Karpas-422 (cell line): ENCODE measurements at places on chromosomes 2 and 18.

DNA sequence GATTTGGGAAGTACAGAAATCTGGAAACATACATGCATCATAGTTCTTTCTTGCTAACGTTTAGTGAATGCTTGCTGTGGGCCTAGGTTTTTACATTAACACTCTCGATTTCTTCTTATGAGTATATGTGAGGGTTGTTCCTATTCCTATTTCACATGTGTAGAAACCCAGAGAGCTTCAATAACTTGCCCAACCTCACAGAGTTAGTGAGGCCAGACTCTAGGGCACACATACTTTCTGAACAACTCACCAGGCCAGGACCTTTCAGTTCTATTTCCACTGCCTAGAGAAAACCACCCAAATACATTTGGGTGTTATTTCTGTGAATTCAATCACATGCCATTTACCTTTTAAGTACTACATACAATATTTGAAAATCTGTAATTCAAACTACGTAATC is 8.2 kb upstream of the KCTD1 start:
- no peak for DNase-seq

DNA sequence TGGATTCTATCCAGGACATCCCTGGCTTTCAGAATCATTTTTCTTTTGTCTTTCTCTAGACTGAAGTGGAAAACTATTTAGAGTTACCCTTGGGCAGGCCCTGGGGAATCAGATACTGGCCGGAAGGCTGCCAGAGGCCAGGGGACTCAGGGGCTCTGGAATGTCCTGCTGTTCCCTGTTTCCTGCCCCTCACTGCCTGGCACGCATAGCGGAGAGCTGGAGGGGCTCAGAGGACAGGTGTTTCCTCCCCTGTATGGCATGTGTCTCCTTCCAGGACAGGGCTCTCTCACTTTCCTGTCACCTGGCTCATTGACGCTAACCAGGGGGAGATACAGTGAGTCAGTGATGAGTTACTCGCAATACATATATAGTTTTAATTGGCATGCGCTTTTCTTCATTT is 38.8 kb downstream of the DYSF start:
- DNase-seq, result no peak

GRCh38 chr2:21820271-21820670 is 696.5 kb downstream of the TDRD15 start:
- DNase-seq, result no peak

- DNase-seq, result no peak
Observed at GRCh38 chr2:147348931-147349555, 495.8 kb upstream of the ACVR2A start.

DNA sequence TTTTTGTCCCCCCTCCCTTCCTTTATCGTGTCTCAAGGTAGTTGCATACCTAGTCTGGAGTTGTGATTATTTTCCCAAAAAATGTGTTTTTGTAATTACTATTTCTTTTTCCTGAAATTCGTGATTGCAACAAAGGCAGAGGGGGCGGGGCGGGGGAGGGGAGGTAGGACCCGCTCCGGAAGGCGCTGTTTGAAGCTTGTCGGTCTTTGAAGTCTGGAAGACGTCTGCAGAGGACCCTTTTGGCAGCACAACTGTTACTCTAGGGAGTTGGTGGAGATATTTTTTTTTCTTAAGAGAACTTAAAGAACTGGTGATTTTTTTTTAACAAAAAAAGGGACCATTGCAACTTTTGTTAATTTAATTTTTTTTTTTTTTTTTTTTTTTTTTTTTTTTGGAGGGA is 2.1 kb downstream of the SOX11 start:
- DNase-seq, result no peak

DNA sequence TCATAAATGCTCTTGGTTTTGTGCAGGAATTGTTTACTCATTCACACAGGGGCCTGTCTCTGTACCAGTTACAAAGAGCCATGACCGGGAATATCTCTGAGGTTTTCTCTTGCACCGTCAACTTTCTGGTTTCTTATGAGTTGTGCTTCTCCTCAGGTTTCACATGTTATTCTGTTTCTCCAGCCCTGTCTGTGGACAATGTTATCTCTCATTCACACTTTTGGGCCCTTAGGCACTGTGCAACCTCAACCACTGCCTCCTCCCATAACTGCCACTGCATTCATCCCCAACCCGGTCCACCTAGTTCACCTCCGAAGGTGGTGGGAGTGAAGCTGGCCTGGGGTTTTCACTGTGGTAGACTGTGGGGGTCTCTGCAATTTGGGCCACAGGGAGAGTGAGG is 22.5 kb upstream of the NEDD4L start:
- DNase-seq, result no peak

DNA sequence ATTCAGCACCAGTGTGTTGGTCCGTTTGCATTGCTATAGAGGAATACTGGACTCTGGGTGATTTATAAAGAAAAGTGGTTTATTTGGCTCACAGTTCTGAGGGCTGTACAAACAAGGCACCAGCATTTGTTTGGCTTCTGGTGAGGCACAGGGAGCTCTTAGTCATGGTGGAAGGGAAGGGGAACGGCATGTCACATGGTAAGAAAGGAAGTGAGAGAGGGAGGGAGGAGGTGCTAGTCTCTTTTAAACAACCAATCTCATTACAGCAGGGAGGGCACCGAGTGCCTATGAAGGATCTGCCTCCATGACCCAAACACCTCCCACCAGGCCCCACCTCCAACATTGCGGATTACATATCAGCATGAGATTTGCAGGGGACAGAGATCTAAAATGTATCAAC is 143.9 kb upstream of the DLX2 start:
- DNase-seq, result peak; percentile 46

DNA sequence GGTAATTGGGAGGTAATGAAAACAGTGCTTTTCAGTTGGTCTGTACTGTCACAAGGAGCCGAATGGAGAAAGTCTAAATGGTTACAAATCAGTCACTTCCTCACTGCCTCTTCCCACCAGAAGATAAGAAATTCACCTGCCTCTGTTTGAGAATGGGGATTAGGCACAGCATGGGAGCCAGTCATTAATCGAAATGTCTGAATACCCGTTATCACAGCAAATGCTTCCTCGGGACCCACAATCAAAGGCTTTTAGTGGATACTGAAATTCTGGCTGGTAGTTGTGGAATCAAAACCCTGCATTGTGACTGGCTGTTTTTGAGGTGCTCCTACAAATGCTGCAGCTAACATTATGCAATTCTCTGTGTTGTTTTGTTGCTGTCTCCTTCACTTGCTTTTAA is 461.0 kb upstream of the MEX3C start:
- no peak for DNase-seq

GRCh38 chr2:165032559-165032958 is 77.2 kb upstream of the SLC38A11 start:
- no peak for DNase-seq

DNA sequence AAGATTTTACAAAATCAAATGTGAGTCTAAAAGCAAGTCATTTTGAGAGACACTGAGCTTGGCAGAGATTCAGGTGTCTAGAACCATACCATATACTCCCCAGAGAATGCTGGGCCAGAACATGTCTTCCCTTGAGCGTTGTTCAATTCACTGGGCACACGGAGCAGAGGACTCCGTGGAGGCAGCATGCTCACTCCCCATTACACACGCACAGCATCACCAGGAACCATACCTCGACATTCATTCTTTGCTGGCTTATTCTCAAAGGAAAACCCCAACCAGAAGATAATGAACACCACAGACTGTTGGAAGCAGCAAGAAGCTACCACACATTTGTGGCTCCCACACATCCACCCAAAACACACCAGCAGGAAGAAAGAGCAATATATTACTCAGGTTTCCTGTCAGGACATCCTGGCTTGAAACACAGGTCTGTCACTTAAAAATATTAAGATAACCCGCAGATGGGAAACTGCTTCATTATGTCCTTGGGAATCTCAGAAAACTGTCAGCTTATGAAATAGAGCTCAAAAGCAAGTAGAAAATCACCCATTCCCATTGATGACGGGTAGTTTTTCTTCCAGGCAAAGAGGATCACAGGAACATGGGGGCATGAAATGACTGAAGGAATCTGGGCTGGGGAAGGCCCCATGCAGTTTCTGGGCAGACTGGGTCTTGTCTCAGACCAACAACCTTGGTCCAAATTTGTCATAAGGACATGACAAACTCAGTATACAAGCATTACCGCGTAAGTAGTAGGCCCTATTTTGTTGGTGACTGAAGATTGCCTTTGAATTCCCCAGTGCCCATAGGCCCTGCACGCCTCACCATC is 46.4 kb downstream of the PCBP1 start:
- DNase-seq, result peak; percentile 79

- DNase-seq, result no peak
Observed at GRCh38 chr2:159658881-159659873, 42.8 kb upstream of the BAZ2B start.

DNA sequence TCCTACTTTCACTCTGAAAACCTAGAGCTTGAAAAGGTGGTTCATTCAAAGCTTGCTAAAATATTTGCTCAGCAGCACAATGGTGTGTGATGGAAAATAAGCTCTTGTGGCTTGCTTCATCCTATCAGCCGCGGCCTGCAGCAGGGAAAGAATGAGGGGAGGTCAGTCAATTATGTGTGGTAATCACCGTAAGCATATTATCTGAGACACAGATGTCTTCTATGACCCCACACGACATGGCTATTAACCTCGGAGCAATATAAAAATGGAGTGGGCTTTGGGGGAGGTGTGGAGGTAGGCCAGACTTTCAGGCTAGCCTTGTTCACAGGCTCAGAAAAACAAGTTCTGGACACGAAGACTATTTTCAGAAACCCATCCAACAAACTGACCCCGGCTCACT is 98.4 kb upstream of the SIX3 start:
- no peak for DNase-seq

- peak; percentile 63 for DNase-seq
Observed at GRCh38 chr18:6044773-6045172, 149.5 kb upstream of the TMEM200C start.

- DNase-seq, result no peak
Observed at GRCh38 chr2:144529841-144530240, 9.9 kb upstream of the ZEB2 start.

GRCh38 chr2:181152226-181152625 is 171.8 kb downstream of the UBE2E3 start:
- no peak for DNase-seq

DNA sequence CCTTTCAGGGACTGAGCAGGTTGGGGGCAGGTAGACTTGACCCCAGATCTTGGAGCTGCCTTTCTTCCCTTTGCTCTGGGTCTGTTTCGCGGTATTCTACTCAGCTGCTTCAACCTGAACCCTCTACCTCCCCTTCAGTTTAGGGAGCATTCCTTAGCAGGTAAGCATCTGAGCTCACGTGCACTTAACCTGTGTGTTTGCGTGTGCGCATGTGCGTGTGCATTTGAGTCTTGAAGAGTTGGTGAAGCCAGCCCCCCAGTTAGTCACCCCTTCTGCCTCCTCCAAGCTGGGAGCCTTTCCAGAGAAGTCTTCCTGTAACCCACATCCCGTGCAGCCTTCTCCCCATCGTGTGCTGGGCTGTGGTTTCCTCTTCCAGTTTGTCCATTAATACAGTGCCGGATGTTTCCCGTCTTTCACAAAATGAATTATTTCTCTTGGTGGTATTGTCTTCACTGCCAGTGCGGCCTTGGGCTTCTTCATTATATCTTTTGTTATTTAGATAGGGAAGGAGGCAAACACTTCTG is 33.2 kb downstream of the B3GNT2 start:
- no peak for DNase-seq

DNA sequence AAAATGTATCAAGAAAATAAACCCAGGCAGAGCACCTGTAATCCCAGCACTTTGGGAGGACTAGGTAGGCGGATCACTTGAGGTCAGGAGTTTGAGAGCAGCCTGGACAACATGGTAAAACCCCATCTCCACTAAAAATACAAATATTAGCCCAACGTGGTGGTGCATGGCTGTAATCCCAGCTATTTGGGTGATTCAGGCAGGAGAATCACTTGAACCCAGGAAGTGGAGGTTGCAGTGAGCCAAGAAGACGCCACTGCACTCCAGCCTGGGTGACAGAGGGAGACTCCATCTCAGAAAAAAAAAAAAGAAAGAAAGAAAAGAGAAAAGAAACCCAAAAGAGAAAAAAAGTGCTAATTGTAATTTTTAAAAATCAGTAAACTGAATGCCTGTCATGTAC is 41.4 kb downstream of the DDX18 start:
- DNase-seq, result no peak

DNA sequence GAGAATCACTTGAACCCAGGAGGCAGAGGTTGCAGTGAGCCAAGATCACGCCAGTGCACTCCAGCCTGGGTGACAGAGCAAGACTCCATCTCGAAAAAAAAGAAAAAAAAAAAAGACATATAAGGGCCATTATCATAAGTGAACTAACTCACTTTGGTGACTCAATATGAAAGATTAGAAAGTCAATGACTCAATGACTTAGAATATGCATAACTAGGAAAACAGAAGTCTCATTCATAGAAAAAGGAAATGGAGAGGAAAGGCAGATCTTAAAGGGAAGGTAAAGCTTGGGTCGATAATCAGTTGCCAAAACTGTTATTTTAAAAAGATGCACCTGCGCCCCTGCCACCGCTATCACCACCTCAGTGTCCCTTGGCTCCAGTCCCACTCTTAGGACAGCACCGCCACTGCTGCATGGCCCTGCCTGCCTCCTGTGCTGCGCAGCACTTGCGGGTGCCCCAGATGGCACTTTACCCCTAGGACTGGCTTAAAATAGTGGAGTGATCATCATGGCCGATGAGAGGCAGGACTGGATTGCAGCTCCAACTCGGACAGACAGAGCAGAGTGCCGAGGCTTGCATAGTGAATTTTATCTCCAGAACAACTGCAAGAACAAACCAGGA is 54.7 kb downstream of the INO80D start:
- DNase-seq, result no peak

DNA sequence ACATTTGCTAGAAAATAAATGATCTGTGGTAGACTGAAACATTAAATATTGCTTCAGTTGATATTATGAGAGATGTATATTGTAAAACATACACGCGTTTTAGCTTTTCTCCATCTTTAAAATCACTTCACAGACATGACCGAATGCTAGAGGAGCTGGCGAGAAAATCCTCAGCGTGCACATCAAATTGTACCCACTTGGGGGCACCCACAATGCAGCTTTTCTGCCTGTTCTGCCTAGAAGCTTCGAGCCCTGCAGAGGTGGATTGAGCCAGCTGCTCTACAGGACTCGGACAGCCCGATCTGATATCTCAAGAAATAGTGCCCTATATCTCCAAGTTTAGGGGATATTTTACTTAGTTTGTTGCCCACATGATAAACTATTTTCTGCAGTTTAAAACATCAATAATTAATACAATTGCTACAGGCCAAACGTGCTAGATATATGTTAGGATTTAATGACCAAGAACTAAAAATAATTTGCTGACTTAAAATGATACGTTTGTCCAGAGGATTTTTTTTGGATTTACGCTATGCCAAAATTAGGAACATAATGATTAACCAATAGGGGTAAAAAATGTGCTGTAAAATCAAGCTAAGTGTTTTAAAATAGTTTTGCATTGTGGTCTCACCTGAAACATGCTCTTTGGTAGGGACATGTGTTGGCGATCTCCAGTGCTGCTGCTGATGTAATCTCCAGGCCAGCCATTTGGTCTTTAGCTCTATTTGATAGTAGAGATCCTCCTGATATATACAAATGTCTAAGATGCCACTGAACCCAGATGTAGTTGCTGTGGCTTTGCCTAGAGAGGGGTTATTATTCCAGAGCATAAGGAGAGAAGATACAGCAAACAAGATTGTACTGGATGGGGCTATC is 22.3 kb upstream of the ATP5MC3 start:
- DNase-seq, result peak; percentile 87
